Panc1 (cell line): ENCODE measurements at places on chromosomes 2 and 18. TPM values are rescaled to one million over a fixed set of nuclear protein-coding genes. Genes with fewer than 3 reads are reported as not detected.

The INPP1 gene
- 10.8 TPM for total RNA-seq

The AQP12A gene
- not detected for total RNA-seq

- H3K27me3 ChIP-seq: no peaks in the 10 kb centered on the region
- H3K4me3 ChIP-seq: no peak overlapping the region
- no peak for DNase-seq
- peak overlapping the region; percentile 77 for H3K27ac ChIP-seq
- peaks cover 43% of the 10 kb centered on the region for H3K4me1 ChIP-seq
Observed at GRCh38 chr2:191169456-191170300, 18.9 kb upstream of the STAT4 start.

DNA sequence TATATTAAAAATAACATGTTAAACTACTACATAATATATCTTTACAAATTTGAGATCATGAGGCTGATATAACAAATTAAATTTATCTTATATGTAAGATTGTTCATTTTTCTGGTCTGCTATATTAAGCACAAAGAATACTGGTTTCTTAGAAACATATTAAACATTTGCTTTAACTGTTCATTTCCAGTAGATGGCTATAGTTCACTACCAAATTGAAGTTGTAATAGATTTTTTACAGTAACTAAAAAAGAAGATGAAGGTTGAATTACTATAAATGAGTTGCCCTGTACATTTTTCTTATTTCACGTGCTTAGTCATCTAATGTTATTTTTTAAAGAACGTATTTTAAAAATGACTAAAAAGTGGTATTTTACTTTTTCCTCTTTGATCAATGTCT, 57.0 kb downstream of the ZNF407 start:
- peak; percentile 38 for DNase-seq
- H3K27me3 ChIP-seq: no peaks in the 10 kb centered on the region
- H3K4me1 ChIP-seq: no peaks in the 10 kb centered on the region
- no peak overlapping the region for H3K27ac ChIP-seq
- no peaks in the 10 kb centered on the region for H3K36me3 ChIP-seq

- no peaks in the 10 kb centered on the region; the same call in 1 of the 2 replicates for H3K36me3 ChIP-seq
- no peaks in the 10 kb centered on the region for H3K27me3 ChIP-seq
- H3K4me3 ChIP-seq: peak within 1 kb of the TSS; percentile 92
- H3K4me1 ChIP-seq: peaks cover 35% of the 10 kb centered on the region
- no peak for DNase-seq
Observed at GRCh38 chr2:100819370-100820272, at the start of gene NPAS2. Gene NPAS2 (plus strand): TSS chr2:100820139. CDS start chr2:100904755, 84,616 bp downstream.

- H3K27ac ChIP-seq: no peak overlapping the region
- H3K27me3 ChIP-seq: no peaks in the 10 kb centered on the region; the same call in 1 of the 2 replicates
- DNase-seq: no peak
- H3K4me3 ChIP-seq: no peak overlapping the region
- H3K36me3 ChIP-seq: no peaks in the 10 kb centered on the region
Observed at GRCh38 chr2:68837861-68838341, 33.3 kb downstream of the BMP10 start.

DNA sequence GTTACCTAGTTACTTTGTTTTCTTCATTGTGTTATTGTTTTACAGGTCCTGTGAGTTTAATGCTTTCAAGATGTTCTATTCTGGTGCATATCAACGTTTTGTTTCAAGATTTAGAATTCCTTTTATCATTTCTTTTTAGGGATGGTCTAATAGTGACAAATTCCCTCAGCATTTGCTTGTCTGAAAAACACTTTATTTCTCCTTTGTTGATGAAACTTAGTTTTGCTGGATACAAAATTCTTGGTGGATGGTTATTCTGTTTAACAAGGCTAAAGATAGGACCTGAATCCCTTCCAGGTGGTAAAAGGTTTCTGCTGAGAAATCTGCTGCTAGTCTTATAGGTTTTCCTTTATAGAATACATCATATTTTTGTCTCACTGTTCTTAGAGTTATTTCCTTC, 102.3 kb downstream of the RND3 start:
- no peaks in the 10 kb centered on the region for H3K27me3 ChIP-seq
- H3K4me1 ChIP-seq: no peaks in the 10 kb centered on the region
- H3K36me3 ChIP-seq: no peaks in the 10 kb centered on the region
- DNase-seq: no peak

DNA sequence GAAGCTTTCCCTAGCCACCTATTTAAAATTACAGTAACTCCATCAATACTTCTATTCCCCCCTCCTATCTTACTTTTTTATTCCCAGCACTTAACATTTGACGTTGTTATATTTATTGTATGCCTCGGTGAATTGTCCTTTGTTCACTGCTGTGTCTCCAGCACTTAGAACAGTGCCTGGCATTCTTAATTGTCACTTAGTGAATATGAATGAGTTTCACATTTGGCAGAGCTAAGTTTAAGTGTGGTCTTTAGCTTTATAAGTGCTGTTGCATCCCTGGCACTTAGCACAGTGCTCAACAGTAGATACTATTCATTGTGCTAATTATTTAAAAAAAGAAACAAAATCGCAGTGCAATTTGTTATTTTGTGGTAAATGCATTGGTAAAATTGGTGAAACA, 1.7 kb downstream of the RMP24 start:
- DNase-seq: no peak
- no peak overlapping the region for H3K27ac ChIP-seq
- peaks cover 34% of the 10 kb centered on the region for H3K36me3 ChIP-seq
- no peak overlapping the region for H3K4me3 ChIP-seq
- H3K4me1 ChIP-seq: peaks cover 11% of the 10 kb centered on the region

GRCh38 chr2:109404681-109405080, 209.1 kb downstream of the SEPTIN10 start:
- no peaks in the 10 kb centered on the region for H3K36me3 ChIP-seq
- H3K27ac ChIP-seq: no peak overlapping the region
- no peak overlapping the region for H3K4me3 ChIP-seq
- H3K4me1 ChIP-seq: no peaks in the 10 kb centered on the region
- no peak for DNase-seq

DNA sequence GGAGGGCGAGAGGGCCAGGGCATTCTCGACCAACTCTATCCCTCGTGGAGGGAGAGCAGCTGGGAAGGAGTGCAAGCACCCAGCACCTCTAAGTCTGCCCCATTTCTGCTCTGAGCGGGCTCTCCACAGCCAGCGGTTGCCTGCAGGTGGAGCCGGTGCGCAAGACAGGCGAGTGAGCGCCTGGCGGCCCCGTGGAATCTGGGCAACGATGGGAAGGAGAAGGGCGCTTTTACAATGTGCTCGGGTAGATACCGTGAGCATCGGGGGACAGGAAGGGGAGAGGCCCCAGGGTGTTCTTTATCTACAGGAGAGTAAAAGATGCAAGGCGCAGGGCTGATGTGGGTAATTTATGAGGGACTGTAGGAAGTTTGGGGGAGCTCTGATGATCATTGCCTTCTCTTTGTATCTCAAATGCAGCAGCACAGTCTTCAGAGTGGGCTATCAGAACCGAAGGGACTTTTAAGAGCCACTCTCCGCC, 867 bp upstream of the TTL start:
- no peaks in the 10 kb centered on the region for H3K27me3 ChIP-seq
- H3K4me1 ChIP-seq: peaks cover 16% of the 10 kb centered on the region
- H3K36me3 ChIP-seq: no peaks in the 10 kb centered on the region; the same call in 1 of the 2 replicates
- peak overlapping the region; percentile 77 for H3K4me3 ChIP-seq
- peak overlapping the region; percentile 80 for H3K27ac ChIP-seq

- peak overlapping the region; percentile 80 for H3K27ac ChIP-seq
- DNase-seq: no peak
- no peaks in the 10 kb centered on the region; the same call in 1 of the 2 replicates for H3K36me3 ChIP-seq
- H3K4me3 ChIP-seq: peak overlapping the region; percentile 9
- H3K4me1 ChIP-seq: peaks cover 78% of the 10 kb centered on the region
Observed at GRCh38 chr2:177254433-177255226, 9.9 kb downstream of the NFE2L2 start.

DNA sequence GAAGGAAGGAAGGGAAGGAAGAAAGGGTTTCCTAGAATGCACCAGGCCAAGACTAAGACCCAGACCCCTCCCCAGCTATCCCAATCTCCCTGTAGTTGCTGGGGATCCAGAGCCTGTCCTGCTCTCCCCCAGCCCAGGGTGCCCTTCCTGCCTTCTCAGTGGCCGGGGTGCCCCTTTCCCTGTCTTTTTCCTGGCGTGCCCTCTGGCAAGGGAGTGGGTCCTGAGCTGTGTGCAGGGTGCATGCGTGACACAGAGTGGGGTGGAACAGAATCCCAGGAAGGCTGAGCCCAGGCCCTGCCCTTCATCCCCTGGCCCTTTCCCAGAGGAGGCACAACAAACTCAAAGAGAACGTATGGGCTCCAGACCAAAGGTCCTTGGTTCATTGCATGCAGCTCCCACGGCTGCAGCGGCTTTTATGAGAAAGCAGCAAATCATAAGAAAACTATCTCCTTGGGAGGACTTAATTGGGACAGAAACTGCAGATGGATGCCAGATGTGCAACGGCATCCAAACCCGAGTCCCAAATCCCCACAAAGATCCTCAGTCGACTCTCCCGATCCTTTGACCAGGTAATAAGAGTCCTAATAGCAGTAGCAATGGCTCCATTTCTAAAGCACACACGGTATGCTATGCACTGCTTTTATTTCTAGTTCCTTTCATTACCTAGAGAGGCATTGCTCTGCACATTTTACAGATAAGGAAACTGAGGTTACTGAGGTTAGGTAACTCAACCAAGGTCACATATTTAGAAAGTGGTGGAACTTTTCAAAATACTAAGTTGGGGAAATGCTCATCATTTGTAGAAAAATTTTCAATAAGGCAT, 12.7 kb upstream of the ARID5A start:
- peaks cover 11% of the 10 kb centered on the region for H3K4me1 ChIP-seq
- H3K36me3 ChIP-seq: no peaks in the 10 kb centered on the region
- no peak for DNase-seq
- H3K4me3 ChIP-seq: no peak overlapping the region

- DNase-seq: no peak
- no peaks in the 10 kb centered on the region for H3K27me3 ChIP-seq
- H3K4me3 ChIP-seq: no peak overlapping the region
- H3K27ac ChIP-seq: no peak overlapping the region
- H3K4me1 ChIP-seq: no peaks in the 10 kb centered on the region; the same call in 1 of the 2 replicates
Observed at GRCh38 chr2:113200736-113201490, 27.1 kb downstream of the PSD4 start.

DNA sequence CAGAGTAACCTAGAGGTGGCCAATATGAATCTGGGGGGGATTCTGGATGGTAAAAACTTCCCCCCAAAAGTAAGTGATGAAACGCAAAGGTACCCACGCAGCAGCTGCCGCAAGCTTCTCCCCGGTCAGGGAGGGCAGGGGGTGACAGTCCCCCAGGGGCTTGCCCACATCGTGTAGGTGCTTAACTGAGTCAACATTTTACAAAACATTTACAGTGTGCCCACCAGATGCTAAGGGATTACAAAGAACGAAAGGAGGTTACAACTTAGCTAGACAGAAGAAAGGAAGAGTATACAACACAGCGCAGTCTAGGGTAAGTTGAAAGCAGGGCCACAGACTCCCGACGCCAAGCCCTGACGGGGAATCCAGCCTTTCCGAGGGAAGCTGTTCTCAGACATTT, 45.6 kb downstream of the LPIN2 start:
- no peak for DNase-seq
- H3K4me1 ChIP-seq: peaks cover 42% of the 10 kb centered on the region
- H3K4me3 ChIP-seq: no peak overlapping the region
- no peaks in the 10 kb centered on the region for H3K27me3 ChIP-seq

DNA sequence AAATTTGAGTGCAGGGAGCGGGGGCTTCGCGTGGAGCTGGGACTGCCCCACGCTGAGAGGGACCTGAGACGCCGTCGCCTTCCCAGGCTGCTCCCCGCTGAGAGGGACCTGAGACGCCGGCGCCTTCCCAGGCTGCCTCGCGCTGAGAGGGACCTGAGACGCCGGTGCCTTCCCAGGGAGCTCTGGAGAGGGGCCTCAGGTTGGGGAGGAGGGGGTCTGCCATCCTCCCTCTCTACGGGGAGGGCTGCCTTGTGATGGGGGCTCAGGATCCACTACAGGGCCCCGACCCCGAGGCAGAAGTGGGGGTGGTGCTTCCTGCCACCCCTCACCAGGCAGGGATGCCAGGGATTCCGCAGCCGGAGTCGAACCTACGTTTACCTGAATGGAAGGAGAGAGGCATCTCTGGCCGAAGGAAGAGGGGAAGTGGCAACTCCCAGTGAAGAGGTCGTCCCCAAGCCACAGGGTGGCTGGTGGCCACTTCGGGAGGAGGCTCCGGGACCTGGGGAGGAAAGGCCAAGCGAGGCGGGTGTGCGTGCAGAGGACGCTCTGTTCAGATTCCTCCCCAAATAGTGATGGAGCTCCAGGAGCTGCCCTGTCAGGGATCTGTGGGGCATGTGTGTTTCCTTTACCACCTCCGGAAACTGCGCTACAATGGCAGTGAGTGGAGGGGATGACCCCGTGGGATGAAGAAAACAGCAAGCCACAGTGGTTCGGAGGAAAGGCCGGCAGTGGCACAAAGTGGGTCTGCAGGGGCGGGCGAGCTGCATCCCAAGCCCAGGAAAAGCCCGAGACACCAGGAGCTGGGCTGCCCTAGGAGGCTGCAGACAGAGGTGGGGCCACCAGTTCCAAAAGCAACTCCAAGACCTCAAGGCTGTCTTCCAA, 108.2 kb upstream of the CTDP1 start:
- peaks cover 11% of the 10 kb centered on the region; the same call in 1 of the 2 replicates for H3K27me3 ChIP-seq
- H3K27ac ChIP-seq: no peak overlapping the region
- no peak for DNase-seq
- no peaks in the 10 kb centered on the region for H3K36me3 ChIP-seq

DNA sequence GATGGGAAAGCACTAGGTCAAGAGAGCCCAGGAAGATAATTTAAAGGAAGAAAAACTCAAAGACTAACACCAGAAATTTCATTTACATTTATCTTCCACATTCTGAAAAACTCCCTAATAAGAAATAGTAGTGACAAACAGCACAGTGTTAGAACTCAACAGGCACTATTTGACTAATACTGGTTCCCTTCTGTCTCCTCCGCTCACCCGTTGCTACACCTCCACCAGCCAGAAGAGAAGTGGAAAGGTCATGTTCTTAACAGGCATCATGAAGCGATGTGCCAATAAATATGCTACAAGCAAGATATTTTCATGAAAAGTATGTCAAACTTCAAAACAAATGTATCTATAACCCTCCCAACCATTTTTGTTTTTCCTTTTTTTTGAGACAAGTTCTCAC, 5.7 kb downstream of the ROCK1 start:
- no peaks in the 10 kb centered on the region; the same call in none of the 2 replicates for H3K36me3 ChIP-seq
- no peaks in the 10 kb centered on the region for H3K27me3 ChIP-seq
- no peak overlapping the region for H3K27ac ChIP-seq
- no peak overlapping the region for H3K4me3 ChIP-seq
- no peak for DNase-seq
- H3K4me1 ChIP-seq: peaks cover 6% of the 10 kb centered on the region
